CD4-positive, alpha-beta T cell treated with Interleukin-1 beta for 1 hour (primary cell): ENCODE measurements at places on chromosomes 12 and 14.

DNA sequence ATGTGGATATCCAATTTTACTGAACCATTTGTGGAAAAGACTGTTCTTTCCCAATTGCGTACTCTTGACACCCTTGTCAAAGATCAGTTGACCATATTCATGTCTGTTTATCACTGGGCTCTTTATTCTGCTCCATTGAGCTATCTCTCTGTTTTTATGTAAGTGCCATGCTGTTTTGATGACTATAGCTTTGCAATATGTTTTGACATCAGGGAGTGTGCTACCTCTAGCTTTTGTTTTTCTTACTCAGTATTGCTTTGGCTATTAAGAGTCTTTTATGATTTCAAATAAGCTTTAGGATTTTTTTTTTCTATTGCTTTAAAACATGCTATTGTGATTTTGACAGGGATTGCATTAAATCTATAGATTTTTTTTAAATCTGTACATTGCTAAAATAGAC lies 194.3 kb downstream of the SNAPC1 start:
- DNase-seq: no peak

DNA sequence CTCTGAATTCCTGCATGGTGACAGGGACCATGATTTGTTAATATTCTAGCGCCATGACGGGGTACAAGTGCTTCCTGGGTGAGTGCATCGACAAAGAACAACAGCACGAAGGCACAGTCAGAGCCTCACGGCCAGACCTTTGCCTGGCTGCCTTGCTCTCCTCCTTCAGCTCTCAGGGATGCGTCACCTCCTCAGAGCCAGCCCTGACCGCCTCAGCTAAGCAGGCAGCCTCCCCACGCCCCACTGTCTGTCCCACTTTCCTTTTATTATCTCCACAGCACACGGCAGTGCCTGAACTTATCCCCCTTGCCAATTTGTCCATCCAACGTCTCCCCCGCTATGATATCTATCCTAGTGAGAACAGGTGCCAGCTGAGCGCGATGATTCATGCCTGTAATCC lies 16.5 kb upstream of the FZD10 start:
- no peak for DNase-seq

DNA sequence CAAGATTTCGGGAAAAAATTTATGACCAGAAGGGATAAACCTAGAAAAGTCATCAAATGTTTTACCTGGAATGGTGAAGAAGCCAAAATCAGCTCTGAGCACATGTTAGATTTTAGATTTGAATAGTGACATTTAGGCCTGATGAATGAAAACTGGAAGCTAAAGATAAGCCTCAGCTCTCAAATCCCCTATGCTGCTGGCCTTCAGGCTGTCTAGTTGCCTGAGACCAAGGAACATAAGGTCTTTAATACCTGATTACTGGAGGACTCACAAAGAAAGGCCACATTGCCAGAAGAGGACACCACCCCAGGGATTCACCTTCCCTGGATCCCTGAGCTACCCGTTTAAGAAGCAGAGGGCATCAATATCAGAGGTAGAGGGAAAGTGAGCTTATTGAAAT lies 56.6 kb downstream of the BCL2L14 start:
- DNase-seq: no peak

DNA sequence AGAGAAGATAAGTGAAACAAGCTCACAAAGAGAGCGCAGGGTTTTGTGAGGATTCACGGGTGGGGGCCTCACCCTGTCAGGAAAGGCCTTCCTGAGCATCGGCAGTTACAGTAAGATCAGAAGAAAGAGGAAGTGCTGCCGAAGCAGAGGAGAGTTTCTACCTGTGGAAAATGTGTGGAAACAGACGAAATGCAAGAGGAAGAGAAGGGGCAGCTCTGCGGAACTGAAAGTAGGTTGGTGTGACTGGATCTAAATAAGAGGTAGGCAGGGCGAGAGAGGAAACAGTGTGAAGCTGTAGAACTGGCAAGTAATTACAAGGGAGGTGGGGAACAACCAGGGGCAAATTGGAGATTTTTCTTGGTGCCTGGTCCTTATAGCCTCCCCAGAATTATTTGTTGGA lies 2.6 kb downstream of the GPR68 start:
- DNase-seq: no peak

GRCh38 chr14:64191756-64192155 lies 102.4 kb downstream of the ESR2 start:
- DNase-seq: no peak

- no peak for DNase-seq
Observed at GRCh38 chr12:981176-981828, 9.7 kb upstream of the ERC1 start.

DNA sequence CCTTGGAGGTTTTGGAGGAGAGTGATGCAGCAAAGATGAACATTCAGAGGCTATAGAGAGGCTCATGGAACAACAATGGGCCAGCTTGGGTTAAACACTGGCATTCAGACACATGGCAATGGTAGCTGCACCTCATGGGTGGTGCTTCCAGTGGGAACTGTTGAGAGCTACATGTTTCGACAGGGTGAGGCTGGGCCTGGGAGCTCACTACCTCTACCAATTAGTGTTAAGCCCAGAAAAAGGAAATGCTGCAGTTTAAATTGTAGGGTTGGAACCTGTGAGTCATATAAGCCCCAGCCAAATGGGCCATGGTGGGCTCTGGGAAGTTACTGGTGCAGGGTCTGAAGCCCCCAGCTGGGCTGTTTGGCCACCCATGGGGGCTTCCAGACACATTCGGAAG lies 279.7 kb downstream of the ZFP36L1 start:
- no peak for DNase-seq

- DNase-seq: no peak
Observed at GRCh38 chr14:55973285-55973800, 144.9 kb upstream of the PELI2 start.

GRCh38 chr14:82387699-82388098 lies 854.0 kb upstream of the SEL1L start:
- no peak for DNase-seq

DNA sequence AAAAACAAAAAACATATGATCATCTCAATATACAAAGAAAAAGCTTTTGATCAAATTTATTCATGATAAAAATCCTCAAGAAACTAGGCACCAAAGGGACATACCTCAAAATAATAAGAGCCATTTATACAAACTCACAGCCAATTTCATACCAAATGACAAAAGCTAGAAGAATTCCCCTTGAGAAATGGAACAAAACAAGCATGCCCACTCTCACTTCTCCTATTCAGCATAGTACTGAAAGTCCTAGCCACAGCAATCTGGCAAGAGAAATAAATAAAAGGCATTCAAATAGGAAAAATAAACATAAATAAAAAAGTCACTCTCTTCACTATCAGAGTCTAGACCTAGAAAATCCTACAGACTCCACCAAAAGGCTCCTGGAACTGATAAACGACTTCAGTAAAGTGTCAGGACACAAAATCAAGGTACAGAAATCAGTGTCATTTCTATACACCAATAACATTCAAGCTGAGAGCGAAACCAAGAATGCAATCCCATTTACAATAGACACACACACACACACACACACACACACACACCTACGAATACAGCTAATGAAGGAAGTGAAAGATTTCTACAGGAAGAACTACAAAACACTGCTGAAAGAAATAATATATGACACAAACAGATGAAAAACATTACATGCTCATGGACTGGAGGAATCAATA lies 1486.2 kb upstream of the SEL1L start:
- DNase-seq: no peak

DNA sequence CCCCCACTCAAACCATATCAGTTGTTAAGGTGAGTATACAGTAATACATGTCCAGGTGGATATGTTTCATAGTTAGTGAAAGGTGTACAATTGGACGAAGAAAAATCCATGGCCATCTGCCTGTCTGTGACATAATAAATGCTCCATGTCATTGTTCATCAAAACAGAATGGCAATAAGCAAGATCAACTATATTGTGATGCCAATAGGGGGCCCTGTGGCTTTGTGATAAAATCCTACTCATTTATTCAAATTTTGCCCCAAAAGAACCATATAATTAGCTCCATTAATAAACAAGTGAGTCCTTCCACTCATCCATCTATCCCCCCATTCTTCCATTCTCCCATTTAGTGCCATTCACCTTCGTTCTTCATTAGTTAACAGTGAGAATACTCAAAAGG lies 102.0 kb downstream of the MGST1 start:
- no peak for DNase-seq

GRCh38 chr12:29334937-29335336 lies 46.0 kb downstream of the ERGIC2 start:
- no peak for DNase-seq

- DNase-seq: no peak
Observed at GRCh38 chr14:100293497-100294212, 12.6 kb downstream of the SLC25A29 start.

- DNase-seq: no peak
Observed at GRCh38 chr14:34655959-34656358, 26.0 kb upstream of the SNX6 start.

DNA sequence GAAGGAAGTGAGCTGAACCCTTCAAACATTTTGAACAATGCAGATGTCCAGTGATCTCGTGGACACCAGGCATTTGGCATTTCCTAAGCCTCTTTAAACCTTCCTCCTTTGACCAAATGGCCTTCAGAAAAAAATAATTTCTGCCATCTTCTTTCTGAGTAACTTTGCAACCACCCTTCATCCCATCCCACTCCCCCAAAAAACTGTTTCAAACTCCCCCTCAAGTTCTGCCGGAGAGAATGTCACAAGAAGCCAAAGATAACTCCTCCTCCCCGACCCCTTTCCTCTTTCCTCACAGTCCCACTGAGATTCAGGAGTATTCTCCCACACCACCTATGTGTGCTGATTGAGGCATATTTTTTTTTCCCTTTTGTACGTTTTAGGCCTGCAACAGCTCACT lies 1.7 kb downstream of the KSR2 start:
- no peak for DNase-seq

GRCh38 chr14:26841920-26842741 lies 244.3 kb upstream of the NOVA1 start:
- no peak for DNase-seq

DNA sequence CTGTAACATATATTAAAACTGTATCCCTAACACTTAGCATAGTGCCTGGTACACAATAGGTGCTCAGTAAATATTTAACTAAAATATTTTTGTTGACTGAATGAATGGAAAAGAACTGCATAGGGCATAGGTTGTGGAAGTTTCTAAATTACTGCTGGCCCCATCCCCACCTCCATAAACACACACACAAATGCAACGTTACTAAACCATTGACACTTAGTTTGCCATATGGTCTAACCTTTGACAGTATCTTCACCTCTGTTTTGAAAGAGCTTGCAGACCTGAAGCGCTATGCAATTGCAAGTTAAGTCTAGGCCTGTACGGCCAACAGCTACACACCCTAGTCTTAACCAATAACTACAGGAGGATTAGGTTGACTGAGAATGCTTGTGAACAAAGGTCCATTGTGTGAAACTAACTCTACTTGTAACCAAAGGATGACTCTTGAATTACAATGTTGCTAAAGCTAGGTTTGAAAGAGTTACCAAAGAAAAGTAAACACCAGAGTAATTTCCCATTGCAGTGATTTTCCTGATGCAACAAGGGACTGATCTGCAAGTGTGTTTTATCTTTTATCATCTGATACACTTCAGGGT lies 924 bp upstream of the MANSC1 start:
- no peak for DNase-seq

DNA sequence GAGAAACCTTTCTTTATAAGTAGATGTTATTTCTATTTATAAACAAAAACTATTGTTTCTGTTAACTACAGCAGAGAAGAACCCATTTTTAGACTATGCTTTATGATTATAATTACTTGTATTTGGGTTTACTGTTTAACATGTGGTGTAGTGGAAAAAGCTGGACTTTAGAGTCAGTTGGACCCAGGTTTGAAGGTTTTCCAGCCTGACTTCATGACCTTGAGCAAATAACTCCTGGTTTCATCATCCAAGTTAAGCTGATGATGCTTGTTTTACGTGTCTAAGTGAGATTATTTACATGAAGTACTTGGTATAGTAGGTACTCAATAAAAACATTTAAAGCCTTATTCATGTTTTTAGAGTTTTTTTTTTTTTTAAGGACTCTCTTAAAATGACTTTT lies 221.8 kb upstream of the ARHGAP5 start:
- DNase-seq: no peak

DNA sequence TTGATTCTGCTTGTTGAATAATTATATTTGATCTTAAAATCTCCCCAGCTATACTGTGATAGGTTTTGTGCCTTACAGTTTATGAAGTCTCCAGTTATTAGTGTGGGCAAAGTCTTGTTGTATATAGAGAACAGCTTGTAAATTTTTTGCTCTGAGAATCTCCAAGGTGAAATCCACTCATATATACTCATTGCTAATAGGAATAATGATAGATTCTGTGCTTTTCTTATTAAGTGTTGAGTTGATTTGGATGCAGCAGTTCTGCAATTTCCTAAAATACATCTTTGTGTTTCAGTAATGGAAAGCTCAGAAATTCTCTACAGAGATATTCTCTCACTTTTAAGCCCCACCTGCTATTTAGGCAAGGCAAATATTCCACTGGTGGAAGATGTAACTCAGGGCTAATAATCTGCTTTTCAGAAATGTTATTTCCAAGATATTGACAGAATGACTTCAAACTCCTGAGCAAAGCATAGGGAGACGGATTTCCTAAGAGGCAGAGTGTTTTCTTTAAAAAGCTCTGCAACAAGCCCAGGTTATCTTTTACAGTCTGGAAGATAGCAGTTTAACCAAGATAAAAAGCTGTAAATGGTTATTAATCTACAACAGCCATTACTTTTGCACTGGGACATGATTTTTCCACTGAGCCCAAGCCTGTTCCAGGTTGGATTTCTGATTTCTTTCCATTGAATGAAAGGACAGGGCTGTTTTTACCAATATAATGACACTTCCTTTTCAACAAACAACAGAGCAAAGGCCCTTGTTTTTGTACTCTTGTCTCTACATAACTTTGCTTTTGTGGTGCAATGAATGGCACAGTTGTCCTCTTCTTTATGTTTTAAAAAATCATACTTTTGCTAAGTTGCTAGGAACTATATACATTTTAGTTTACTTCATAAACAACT lies 239.9 kb upstream of the ATP2B1 start:
- DNase-seq: peak; percentile 23

GRCh38 chr12:17264603-17265002 lies 658.6 kb upstream of the LMO3 start:
- no peak for DNase-seq

- DNase-seq: no peak
Observed at GRCh38 chr12:28507033-28507432, 316.8 kb downstream of the CCDC91 start.

DNA sequence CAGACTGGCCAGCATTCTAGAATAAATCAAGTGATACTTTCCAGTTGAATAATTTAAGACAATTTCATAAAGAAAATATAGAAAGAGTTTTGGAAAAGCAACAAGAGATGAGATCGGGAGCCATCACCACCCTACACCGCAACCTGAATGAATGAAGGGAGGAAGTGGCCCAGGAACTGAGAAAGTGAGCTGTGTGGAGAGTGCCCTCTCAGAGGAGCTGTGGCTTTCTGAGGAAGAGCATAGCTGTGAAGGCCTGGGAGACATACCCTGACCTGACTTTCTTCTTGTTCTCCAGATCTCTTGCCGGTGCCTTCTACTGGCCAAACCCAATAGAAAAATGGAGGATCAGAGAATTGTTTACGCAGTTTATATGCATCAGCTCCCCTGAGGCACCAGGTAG lies 79.3 kb upstream of the TSPAN8 start:
- no peak for DNase-seq
